ENCODE measurements at places on chromosomes 4 and X. TPM values are rescaled to one million over a fixed set of nuclear protein-coding genes. Genes with fewer than 3 reads are reported as not detected.

DNA sequence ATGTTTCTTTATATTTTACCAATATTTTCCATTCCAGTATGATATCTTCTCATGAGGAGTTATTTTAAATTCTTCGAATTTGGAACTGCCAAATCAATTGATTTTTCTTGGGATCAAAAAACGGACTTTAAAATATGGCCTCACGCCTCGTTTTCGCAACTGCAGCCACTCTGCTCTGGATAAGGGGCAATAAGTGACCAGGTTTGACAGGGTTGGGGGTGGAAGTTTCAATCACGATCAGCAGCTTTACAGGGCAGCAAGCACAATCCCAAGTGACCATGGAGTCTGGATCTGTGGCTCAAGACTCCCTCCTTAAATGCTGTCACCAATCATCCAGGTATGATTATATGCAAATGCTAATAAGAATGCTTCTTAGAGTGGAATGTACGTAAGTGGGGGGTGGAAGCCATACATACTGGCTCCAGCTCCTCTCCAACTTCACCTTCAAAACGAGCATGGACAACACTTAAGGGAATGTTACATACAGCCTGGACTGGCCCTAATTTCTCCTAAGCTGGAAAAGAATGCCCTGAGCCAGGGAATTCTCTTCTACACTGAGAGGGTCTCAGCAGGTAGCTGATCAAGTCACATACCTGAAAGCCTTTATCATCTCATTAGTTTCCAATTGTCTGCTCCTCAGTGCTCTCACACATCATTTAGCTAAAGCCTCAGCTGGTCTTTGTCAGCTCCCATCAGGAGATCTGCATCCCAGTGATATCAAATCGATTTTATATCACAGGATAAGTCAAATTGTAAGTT is 176.9 kb upstream of the DCAF8L1 start:
- DNase-seq: no peak

DNA sequence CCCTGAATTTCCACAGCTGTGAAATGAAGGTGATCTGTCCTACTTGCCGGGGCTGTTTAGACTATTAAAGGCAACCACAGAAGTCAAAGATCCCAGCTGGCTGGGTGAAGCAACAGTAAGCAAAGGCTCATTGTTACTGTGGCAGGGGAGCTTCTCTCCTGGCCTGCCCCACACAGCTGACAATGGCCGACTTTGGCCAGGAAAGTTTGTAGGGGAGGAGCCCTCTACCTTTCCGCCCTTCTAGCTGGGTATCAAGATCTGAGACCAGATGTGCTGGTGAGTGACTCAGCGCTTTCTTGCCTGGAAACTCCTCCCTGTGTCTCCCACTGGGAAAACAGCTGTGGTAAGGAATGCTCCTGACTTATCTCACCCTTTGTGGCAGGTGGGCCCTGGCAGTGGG is 21.1 kb downstream of the RASSF6 start:
- DNase-seq: no peak

- no peak for DNase-seq
Measured at GRCh38 chr4:141540643-141541042, 95.7 kb upstream of the IL15 start.

GRCh38 chrX:12615061-12615460 is 176.2 kb upstream of the PRPS2 start:
- no peak for DNase-seq

Gene VCX
- total RNA-seq: not detected

- no peak for DNase-seq
Measured at GRCh38 chr4:174538876-174539250, 16.6 kb upstream of the HPGD start.

GRCh38 chrX:11932423-11932822 is 174.4 kb downstream of the MSL3 start:
- DNase-seq: no peak

Gene SPACA5
- total RNA-seq: not detected

- no peak for DNase-seq
Measured at GRCh38 chr4:151519728-151520415, 110.9 kb downstream of the FHIP1A start.

GRCh38 chr4:38178392-38178995 is 218.3 kb downstream of the PTTG2 start:
- no peak for DNase-seq

DNA sequence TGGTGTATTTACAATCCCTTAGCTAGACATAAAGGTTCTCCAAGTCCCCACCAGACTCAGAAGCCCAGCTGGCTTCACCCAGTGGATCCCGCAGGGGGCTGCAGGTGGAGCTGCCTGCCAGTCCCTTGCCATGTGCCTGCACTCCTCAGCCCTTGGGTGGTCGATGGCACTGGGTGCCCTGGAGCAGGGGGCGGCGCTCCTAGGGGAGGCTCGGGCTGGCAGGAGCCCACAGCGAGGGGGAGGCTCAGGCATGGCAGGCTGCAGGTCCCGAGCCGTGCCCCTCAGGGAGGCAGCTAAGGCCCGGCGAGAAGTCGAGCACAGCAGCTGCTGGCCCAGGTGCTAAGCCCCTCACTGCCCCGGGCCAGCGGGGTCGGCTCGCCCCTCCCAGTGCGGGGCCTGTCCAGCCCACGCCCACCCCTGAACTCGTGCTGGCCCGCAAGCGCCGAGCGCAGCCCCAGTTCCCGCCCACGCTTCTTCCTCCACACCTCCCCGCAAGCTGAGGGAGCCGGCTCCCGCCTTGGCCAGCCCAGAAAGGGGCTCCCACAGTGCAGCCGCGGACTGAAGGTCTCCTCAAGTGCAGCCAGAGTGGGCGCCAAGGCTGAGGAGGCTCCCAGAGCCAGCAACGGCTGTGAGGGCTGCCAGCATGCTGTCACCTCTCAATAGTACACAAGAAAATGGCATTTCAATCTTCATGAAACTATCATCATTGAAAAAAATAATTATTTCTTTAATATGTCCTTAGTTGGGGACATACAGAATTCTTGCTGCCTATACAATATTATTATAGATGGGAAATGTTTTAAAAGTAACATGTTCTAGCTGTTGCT is 189.1 kb downstream of the SLC7A11 start:
- DNase-seq: no peak

GRCh38 chr4:101993002-101993841 is 202.7 kb downstream of the BANK1 start:
- DNase-seq: no peak

DNA sequence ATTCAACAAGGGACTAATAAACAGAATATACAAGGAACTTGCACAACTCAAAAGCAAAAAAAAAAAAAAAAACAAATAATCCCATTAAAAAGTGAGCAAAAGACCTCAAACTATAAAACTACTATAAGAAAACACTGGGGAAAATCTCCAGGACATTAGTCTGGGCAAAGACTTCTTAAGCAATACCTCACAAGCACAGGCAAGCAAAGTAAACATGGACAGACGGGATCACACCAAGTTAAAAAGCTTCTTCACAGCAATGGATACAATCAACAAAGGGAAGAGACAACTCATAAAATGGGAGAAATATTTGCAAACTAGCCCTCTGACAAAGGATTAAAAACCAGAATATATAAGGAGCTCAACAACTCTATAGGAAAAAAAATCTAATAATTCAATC is 17.1 kb upstream of the BMP15 start:
- DNase-seq: no peak

DNA sequence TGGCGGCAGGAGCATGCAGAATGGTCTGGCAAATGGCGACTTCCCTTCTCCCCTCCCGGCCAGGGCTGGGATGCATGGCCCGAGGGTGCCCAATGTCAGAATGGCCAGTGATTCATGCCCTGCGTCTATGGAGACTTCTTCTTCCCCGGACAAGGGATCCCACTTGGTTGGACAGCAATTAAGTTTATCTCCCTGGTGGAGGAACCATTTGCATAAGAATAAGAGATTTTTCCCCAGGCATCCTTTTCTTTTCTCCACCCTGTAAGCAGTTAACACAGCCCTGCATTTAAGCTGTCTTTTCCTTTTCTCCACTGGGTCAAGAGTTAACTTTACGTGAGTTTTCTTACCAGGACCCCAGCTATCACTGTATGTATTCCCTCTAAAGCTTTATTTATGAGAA is 856.6 kb downstream of the GLUD2 start:
- no peak for DNase-seq

Gene SUPT20HL2
- total RNA-seq: not detected

DNA sequence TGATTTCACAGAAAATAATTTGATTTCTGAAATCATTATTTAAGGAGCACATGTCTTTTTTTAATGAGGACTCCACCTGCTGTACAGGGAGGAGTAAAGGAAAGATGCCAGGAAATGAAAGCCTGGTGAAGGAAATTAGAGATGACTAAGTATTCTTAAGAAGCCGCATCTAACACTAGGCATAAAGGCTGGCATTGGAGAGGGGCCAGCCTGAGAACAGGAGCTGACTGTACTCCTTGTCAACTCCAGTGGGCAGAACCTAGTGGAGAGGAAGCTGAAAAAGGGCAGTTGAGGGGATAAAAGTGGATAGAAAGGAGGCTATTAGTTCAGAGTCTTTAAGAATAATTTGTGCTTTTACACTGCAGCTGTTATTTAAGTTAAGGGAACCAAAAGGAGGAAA is 393.0 kb downstream of the PPP1R2C start:
- DNase-seq: no peak

DNA sequence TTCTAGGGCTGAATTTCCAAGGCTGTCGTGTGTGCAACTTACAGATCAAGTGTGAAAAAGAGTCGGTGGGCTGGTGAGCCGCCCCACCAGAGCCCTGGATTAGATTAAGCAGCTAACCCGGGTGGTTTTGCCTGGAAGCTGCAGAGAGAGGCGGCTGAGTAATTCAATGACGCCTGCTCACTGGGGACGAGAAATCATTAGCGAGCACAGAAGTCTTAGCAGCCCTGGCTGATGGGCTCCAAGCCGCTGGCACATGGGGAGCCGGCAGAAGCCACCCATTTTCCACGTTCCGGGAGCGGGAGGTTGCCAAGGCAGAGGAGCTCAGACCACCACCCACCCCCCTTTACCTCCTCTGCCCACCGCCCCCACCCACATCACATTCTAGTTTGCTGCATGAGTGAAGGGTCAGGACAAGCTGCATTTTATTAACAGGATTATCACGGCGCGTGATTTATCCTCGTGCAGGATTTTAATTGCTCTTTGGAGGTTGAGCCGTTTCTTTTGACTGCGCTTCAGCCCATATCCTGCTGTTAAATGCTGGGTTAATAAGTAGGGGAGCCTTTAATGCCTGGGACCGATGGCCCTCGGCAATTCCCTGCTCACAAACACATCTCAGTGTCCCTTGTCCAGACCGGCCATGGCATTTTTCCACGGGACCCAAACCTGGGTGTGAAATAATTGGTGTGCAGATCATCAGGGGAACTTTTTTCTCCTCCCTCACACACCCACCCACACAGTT is 19.1 kb downstream of the BCOR start:
- no peak for DNase-seq

- DNase-seq: no peak
Measured at GRCh38 chrX:74248889-74249288, 55.1 kb upstream of the ZCCHC13 start.

GRCh38 chr4:175373031-175373430 is 439.0 kb downstream of the GPM6A start:
- DNase-seq: no peak

- no peak for DNase-seq
Measured at GRCh38 chr4:8721621-8722020, 129.1 kb downstream of the CPZ start.

- DNase-seq: no peak
Measured at GRCh38 chr4:87977521-87978278, 2.2 kb downstream of the SPP1 start.

- DNase-seq: no peak
Measured at GRCh38 chr4:93061826-93062225, 758.1 kb downstream of the GRID2 start.

GRCh38 chr4:153465615-153466080 is 512 bp upstream of the TMEM131L start:
- no peak for DNase-seq

DNA sequence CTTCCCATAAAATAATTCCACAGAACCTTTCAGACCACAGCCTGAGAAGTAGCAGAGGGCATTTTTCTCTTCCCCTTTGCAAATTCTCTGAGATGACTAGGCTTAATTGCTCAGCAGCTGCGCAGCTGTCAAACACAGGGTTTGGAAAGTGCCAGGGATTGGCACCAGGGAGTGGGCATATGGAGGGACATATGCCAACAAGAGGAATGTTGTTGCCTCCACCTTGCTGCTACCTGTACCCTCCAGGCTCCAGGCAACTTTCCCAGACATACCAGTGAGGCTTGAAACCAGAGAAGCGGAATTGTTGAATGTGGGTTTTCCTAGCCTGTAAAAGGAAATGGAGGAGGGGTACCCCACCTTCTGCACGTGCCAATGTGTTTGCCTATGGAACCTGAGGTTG is 256.2 kb upstream of the GPR101 start:
- no peak for DNase-seq

- DNase-seq: no peak
Measured at GRCh38 chr4:167221084-167221483, 13.2 kb downstream of the SPOCK3 start.

Gene KCND1
- 0.28 TPM for total RNA-seq

- no peak for DNase-seq
Measured at GRCh38 chr4:77600521-77601451, 4.8 kb upstream of the CXCL13 start.

GRCh38 chr4:61246034-61246433 is 45.9 kb downstream of the ADGRL3 start:
- no peak for DNase-seq

DNA sequence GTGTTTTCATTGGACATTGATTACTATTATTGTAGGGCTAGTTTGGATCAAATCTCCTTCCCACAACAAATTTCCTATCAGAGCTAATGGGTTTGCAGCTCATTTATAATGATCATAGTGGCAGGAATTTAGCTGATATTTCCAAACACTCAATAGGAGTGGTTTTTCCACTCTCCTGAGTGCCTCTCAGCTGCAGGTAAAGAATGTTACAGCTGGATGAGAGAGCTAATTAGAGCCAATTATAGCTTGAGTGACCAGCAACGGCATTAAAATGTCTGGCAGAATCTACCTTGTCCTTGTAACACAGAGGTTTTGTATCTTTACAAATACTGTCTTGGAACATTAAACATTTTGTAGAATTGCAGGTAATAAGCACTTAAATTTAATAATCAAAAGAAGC is 602.8 kb upstream of the EPHA5 start:
- DNase-seq: no peak

Gene HPGDS
- total RNA-seq: 4.9 TPM

DNA sequence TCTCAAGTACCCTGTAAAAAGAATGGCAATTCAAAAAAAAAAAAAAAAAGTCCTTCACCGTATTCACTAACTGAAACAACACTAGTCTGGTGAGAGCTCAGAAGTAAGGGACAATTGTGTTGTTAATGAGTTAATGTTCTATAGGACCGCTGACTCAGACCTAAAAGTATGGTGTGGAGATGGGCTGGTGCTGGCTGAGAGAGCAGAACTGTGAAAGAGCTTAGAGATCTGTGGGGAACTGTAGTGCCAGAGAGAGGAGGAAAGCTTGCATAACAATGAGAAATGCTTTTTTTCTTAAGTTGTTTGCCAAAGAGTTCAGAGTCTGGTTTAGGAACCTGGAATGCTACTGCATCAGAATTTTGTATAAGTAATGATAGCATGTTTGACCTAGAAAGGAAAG is 65.1 kb downstream of the LHFPL1 start:
- no peak for DNase-seq

Gene DCAF4L1
- 0.59 TPM for total RNA-seq

GRCh38 chr4:106301393-106302061 is 14.5 kb downstream of the TBCK start:
- no peak for DNase-seq

Gene GABRG1
- 0.08 TPM for total RNA-seq
